ENCODE measurements at places on chromosomes 6 and 20.

DNA sequence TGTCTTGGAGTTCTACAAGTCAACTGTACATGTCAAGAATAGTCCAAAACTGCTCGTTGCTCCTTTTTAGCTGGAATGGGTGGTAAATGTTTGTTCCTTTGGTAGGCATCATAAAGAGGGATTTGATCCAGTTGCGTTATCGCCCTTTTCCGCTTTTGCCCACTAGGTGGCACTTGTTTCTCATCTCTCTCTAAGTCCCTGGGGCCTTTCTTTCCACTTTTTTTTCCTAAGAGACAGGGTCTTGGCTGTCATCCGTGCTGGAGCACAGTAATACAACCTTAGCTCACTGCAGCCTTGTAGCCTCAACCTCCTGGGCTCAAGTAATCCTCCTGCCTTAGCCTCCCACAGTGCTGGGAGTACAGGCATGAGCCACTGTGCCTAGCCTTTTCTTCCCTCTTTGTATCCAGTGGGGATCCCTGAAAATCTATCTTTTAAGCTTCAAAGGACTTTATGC lies 20.7 kb downstream of the GTPBP2 start:
- DNase-seq: peak; percentile 77

GRCh38 chr6:161815965-161816364 lies 542.1 kb upstream of the AGPAT4 start:
- no peak for DNase-seq

GRCh38 chr6:45514454-45515230 lies 136.9 kb upstream of the SUPT3H start:
- no peak for DNase-seq

GRCh38 chr20:24880356-24880755 lies 68.7 kb upstream of the CST7 start:
- DNase-seq: no peak

GRCh38 chr6:135346747-135347146 lies 150.8 kb downstream of the AHI1 start:
- DNase-seq: no peak

- no peak for DNase-seq
These were observed 3.0 kb downstream of the ANKRD66 start for GRCh38 chr6:46749731-46750130.

GRCh38 chr20:40651151-40651550 lies 37.9 kb downstream of the MAFB start:
- no peak for DNase-seq

Measured in NCI-H2171 (cell line).